Stimulated activated naive CD8-positive, alpha-beta T cell treated with anti-CD3 and anti-CD28 coated beads, Interleukin-15, Interleukin-2, amounts not matched to agents 100 U/mL and 50 U/mL, for 24 hours (primary cell): ENCODE measurements at places on chromosomes 1 and 21.

DNA sequence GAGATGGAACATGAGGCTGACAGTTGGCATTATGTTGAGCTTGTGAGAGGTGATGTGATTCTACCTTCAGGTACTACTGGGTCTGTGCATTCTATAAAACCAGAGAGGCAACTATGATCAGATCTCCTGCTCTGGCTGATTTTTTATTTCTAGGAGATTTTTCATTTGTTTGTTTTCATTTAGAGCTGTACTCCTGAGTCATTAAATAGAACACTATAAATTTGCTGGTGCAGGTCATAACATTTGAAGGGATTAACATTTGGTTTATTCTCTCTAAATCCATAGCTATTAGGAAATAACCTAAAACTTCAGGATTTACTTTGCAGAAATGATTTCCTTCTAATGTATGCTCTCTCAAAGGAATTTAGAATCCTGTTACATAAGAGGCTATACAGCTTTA lies 42.9 kb downstream of the MAGI3 start:
- DNase-seq, result no peak

DNA sequence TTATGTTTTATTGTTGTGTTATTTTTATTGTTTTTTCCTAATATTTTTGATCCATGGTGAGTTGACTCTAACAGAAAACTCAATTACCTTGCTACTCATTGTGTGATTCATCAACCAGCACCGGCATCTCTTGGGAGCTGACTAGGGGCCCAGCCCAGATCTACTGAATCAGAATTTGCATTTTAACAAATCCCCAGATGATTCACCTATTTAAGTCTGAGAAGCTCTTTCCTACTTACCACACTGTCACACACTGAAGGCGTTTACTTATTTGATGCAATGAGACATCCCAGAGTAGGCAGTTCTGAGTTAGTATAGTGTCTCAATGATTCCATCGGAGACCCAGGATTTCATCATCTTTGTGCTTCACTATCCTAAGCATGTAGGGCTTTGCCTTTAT lies 416.6 kb downstream of the RWDD3 start:
- DNase-seq, result no peak

DNA sequence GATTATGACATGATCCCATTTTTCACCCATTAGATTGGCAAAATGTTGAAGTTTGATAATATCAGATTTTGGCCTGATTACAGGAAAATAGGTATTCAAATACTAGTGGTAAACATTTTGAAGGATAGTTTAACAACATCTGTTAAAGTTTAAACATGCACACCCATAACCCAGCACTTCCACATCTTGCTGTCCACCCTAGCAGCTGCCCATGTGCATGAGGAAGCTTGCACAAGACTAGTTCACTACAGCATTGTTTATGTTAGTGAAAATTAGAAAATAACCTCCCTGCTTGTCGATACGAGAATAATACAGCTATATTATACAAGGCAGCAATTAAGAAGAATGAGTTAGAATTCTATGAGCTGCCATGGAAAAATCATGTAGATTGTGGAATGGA lies 127.6 kb downstream of the C1orf21 start:
- no peak for DNase-seq

GRCh38 chr1:246815693-246816270 lies 91.6 kb downstream of the SCCPDH start:
- no peak for DNase-seq

DNA sequence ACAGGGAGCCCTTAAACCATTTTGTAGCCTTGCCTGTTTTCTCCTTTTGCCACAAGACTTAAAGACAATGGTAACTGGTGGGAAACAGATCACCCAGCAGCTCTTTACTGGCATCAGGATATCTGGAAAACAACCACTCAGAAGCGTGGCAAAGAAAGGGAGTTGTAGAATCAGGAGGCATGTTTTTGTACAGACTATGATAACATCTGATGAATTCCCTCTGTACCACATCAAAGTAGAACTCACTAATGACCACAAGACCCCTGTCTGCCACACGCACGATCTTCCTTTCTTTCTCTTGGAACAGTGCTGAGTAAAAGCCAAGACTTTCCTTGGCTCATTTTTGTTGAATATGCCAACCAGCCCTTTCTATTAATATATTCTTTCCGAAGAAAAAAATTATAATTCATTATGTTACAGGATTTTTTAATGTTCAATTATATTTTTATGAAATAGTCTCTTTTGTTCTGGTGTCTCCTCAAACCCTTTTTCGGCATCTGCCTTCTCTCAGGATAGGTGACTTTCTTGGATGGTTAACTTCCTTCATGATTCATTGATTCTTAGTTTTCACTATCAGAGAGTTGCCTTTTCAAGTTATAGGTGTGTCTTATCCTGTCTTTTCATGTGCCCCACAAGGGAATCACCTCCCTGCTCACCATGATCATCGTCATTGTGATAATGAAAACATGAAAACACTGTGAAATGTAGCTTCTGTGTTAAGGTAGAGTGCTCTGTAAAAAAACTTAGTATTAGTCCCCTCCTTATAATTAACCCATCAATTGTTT lies 7.9 kb upstream of the PHGDH start:
- DNase-seq, result no peak

DNA sequence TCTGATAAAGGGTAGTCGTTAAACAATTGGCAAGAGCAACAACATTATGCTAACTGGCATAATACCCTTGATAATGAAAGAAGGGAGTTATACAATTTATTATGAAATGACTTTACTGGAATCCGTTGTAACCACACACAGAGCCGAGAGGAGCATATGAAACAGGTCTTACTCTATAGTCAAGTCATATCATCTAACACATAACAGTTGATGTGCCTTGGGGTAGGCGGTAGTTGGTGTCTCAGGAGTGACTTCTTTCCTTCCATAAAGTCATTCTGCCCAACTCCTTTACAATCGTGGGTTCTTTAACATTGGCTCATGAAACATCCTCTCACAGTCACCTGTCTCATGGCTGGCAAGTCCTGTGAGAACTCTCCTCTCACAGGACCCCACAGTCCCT lies 225.2 kb downstream of the LTN1 start:
- peak; percentile 10 for DNase-seq

GRCh38 chr1:55235722-55236121 lies 20.6 kb upstream of the USP24 start:
- DNase-seq, result no peak

- no peak for DNase-seq
Measured at GRCh38 chr1:155326020-155326526, 5.4 kb downstream of the RUSC1 start.

- no peak for DNase-seq
Measured at GRCh38 chr1:82565546-82565945, 764.8 kb downstream of the ADGRL2 start.

GRCh38 chr1:84973498-84974334 lies 23.2 kb downstream of the MCOLN2 start:
- DNase-seq, result peak; percentile 43

GRCh38 chr1:119001181-119002027 lies 13.3 kb upstream of the TBX15 start:
- no peak for DNase-seq

GRCh38 chr1:147798731-147799130 lies 38.3 kb upstream of the GJA5 start:
- DNase-seq, result no peak

- no peak for DNase-seq
Measured at GRCh38 chr21:38420140-38420539, 78.1 kb downstream of the ERG start.

- DNase-seq, result no peak
Measured at GRCh38 chr1:34929853-34930701, 627 bp upstream of the DLGAP3 start.

DNA sequence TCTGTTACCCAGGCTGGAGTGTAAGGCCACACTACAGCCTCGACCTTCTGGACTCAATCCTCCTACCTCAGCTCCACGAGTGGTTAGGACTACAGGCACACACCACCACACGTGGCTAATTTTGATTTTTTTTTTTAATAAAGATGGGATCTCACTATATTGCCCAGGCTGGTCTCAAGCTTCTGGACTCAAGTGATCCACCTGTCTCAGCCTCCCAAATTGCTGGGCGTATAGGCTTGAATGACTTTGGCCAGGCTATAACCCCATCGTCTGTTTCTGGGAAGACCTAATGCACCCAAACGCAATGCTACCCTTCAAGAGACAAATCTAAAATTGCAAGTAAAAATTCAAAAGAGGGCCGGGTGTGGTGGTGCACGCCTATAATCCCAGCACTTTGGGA lies 52.1 kb downstream of the DAP3 start:
- no peak for DNase-seq

DNA sequence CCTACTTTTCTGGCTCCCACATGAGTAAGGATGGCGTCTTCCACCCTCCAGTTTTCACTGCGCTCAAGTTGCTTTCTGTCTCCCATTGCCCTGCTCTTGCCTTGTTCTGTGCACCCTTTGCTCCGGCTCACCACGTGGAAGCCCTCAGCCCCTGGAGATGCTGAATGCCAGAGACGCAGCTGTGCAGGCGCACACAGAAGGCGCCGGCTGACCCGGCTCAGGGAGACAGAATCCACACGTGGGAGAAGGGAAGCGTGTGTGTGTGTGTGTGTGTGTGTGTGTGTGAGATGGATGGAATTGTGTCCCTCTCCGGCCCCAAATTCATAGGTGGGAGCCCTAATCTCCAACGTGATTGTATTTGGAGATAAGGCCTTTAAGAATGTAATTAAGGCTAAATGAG lies 118.2 kb upstream of the ERRFI1 start:
- DNase-seq, result no peak

DNA sequence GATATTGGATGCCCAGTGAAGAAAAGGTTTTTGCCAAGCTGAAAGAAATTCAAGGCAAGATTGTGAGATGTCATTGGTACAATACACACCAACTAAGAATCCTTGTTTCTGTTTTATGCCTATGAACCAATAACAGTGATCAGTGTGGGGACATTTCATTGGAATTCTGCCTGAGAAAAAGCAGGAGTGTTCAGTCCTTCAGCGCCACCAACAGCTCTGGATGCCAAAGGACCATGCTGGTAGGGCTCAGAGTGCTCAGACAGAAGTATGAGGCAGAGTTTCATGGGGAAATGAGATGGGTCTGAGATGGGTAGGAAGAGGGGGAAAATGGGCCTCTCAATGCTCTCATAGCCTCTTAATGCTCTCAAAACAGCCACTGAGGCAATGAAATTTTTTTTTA lies 56.5 kb downstream of the GABPA start:
- DNase-seq, result no peak

DNA sequence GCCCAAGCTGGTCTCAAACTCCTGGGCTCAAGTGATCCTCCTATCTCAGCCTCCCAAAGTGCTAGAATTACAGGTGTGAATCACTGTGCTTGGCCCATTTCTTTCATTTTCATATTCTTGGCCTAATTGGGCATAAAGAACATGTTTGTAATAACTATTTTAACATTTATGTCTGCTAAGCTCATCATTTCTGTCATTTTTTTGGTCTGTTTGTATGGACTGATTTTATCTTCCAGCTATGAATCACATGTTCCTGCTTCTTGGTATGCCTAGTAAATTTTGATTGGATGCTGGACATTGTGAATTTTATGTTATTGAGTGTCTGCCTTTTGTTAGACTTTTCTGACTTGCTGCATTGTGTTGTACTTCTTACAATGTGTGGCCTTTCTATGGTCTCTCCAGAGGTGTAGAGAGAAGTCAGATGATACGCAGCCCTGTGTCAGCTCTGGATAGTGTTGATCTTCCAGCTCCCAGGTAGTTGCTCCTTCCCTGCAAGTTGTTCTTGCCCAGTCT lies 39.0 kb upstream of the PPM1J start:
- DNase-seq, result no peak

DNA sequence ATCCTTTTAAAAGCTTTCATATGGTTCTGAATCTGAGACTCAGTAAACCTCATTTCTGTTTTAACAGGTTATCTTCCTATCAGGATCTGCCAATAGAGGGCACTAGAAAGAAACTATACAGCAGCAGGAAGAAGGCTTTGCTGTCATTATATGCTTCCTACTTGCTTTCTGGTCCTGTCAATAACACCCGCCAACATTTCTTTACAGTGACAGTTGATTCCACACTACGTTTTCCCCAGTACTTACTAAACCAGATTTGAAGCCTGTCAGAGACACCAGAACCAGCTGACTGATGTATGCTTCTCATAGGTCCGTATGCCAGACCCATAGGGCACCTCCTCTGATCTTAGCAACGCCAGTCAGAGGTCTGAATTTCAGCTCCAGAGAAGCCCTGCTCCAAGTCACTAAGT lies 341.0 kb upstream of the NEGR1 start:
- DNase-seq, result no peak

DNA sequence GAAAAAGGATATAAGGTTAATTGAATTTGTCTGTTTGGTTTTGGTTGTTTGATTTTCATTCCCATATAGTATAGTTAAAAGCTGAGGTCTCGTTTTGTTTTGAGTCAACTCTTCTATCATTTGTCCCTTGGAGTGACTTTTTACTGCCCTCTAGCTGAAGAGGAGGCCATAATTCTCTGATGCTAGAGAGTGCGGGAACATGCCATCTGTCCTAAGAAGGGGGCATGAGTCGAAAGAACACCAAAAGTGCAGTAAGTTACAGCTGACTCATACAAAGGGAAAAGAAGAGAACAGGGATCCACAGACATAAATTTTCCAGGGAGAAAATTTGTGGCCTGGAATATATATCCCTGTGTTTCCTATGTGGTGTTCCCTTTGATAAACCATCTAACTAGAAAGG lies 4.1 kb downstream of the KRTAP21-3 start:
- no peak for DNase-seq

- DNase-seq, result no peak
Measured at GRCh38 chr1:88697503-88697902, 13.4 kb downstream of the PKN2 start.

DNA sequence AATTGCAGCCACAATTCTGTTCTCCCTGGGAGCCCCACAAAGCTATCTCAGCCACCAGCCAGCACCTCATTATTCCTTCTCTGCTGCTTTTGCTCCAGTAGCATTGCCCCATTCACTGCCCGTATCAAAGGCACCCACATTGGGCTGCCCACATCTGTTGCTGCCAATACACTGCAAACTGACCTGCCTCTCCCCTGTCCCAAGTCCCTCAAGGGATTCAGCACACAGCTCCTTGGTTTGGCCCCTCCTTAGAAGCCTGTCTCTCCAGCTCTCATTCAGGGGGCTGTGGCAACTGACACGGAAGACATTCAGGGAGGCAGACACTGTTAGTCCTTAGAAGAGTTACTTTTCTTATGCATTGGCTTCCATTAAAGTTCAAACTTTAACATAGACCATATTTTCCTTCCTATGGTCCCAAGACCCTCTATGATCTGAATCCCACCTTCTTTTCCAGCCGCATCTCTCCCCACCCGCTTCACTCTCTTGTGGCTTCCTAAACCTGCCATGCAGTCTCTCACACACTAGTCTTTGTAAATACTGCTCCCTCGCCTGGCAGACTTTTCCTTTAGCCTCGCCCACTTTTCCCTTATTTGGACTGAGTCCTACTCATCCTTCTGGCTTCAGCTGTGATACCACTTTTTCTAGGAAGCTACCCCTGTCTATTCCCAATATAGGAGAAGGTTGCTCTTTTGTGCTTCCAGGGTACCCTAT lies 19.3 kb upstream of the KLHDC8A start:
- DNase-seq, result no peak

DNA sequence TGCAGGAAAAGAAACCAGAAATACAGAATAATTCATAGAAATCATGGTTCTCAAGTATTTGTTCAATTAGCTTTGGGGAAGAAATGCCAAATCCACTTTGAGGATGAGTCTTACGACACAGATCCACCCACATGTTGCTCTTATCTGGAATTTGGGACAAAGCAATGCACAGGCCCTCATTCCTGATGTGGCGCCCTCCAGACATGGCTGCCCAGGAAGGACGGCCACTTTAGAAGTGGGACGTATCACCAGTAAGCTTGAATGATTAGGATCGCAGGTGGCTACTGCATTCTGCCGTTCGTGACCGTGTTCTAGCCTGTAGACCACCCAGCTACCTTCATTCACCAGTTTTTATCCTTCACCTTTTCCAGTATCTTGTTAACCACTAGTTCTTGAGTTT lies 20.1 kb upstream of the NCMAP start:
- DNase-seq, result no peak

GRCh38 chr1:157819896-157820295 lies at the start of gene FCRL1:
Gene FCRL1, minus strand, starts transcription at chr1:157820120. Its CDS starts 83 bp downstream, at chr1:157820037.
- DNase-seq, result no peak
